ENCODE measurements at places on chromosomes 5 and 9. TPM values are rescaled to one million over a fixed set of nuclear protein-coding genes. Genes with fewer than 3 reads are reported as not detected.

The OR1J2 gene
- total RNA-seq: not detected

The UCK1 gene
- total RNA-seq: 47.6 TPM

The EPB41L4A gene
- 37.5 TPM for total RNA-seq

The JAKMIP2 gene
- 0.85 TPM for total RNA-seq

The RXFP3 gene
- not detected for total RNA-seq

The DRD1 gene
- total RNA-seq: 0.28 TPM

DNA sequence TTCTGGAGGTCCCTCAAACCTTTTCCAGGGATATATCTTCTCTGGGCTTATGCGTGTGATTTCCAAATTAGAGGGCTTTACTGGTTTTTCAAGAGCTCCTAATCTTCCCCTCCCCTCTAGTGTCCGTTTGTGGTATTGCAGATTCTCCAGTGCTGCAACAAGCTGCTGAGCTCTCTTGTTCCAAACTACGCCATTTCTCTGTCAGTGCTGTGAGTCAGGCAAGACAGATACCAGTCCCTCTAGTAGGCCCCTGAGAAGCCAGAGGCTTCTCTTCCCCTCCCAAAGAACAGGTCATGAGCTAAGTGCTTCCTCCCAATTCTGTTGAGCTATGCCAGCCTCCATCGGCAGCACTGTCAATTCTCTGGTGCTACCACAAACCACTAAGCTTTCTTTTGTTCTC, 149.5 kb downstream of the FANCC start:
- peak; percentile 40 for DNase-seq

DNA sequence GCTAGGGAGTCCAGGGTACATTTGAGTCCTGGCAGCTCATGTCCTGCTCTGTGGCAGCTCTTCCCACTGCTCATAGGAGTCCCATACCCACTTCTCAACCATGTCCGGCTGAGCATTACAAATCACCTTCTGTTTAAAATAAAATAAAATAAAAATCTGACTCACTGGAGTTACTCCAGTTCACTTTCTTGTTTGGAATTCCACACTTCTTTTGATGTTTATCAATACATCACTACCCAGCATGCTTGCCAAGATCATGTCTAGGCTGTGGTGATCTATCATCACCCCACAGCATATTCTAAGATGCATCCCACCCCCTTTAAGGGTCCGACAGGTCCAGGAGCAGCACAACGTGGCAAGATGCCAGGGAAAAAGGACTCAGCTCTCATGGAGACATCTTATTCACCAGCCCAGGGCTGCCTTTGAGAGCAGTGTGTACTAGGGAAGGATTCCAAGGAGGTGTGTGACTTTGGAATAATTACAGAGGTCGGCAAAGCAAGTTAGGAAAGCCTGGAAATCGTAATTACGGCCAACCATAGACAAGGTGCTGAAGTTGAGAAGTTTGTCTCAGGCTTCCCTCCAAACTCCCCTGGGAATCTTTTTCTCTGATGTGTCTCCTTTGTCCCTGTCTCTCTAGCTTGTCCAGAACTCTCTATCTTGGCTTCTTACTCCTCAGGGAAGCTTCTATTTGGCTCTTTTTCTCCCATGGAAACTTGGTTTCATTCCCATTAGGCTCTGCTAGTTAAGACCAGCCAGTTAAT, 111.4 kb upstream of the SLC1A3 start:
- DNase-seq: peak; percentile 65

DNA sequence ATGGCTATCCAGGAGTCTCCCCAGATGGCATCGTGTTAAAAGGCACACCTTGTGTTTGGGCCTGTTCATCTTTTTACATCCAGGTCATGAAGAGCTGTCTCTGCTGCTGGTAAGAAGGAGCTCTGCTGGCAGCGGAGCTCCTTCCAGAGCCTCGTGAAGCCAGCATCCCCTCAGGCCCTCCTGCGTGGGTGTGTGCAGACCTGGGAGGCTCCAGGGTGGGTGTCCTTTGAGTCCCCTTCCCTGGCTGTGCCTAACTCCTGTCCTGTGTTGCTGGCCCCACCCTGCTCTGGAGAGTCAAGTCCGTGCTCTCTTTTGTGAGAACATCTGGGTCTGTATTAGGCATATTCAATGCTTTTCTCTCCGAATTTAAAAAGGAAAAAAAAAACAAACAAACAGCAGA, 149.6 kb upstream of the IRX2 start:
- no peak for DNase-seq

DNA sequence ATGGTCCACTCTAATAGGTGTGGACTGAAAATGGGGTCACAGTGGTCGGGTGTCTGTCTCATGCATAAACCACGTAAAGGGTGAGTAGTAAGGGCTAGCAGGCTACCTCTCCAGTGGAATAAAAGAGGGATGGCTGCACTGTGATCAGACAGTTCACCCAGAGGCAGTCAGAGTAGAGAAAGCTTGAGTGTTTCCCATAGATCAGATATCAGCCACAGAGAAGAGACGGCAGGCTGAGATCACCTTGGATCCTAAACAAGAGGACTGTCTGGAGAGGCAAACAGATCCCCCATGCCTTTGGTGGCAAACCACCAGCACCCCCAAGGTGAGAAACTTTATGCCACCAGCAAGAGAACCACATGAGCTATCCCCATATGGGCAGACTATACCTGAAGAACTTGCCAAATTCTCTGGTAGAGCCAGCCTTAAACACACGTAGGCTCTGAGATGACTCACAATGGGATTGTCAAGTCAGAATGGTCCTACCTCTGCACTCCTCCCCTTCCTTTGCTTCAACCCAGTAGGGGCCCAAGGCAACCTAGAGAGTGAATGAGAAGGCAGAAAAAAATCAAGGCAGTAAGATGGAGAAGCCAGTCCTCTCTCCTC, 205.2 kb upstream of the MAP3K1 start:
- DNase-seq: no peak

DNA sequence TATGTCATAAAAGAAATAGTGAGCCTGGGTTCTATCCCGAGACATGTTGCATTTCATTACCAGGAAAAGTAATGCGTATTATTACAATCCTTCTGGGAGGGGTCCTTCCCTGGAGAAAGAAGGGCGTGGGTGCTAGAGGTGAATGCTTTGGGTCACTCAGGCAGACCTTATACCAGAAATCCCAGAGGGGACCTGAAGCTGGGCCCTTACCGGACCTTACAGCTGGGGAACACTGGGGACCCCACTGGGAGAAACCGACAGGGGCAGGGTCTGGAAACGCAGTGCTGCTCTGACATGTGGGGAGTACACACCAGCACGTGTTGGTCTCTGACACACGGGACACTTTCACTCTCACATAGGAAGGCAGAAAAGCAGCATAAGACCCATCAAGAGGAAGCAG, 71.3 kb downstream of the LMNB1 start:
- no peak for DNase-seq

DNA sequence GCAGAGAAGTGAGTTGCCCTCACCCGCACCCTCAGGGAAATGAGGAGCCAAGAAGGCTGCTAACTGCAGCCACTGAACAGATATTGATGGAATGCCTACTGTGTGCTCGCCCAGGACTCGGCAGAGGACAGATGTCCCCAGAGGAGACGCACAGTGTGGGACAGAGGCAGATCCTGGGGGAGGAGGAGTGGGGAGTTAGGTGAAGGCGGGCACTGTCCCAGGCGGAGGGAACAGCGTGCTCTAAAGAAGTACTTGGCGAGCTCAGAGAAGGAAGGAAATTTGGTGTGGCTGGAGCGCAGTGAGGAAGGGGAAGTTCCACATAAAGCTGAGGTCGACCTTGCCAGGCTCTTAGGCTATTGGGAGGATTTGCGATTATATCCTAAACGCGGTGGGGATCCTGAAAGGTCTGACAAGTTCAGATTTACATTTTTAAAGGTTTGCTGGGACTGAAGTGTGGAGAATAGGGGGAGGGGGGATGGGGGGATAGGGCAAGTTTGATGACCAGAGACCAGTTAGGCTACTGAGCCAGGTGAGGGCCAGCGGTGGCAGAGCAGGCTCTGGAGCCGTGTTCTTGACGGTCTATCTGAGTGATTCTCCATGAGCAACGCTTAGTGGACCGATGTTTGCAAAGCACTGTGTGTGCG, 23.6 kb upstream of the CERCAM start:
- peak; percentile 22 for DNase-seq

DNA sequence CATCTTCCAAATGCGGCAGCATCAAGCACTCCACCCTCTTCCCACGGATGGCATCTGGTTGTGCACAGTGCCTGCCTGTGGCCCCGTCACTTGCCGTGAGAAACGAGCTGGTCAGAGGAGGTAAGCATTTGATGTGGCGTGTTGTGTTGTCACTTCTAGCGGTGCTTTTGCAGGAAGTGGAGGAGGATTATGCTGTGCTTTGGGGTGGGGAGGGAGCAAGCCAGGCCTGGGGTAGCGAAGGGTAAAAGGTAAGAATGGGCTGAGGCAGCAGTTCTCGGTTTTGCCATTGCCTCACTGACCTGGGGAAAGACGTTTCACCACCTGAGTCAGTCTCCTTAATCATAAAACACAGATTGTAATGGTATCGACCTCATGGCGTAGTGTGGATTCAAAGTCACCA, 2.3 kb upstream of the POMT1 start:
- no peak for DNase-seq

GRCh38 chr5:178839319-178839704, 20.4 kb upstream of the ZNF354B start:
- peak; percentile 72 for DNase-seq

GRCh38 chr9:70060148-70060882, 16.7 kb downstream of the MAMDC2 start:
- DNase-seq: no peak

- peak; percentile 21 for DNase-seq
These were observed 559 bp downstream of the ROR2 start for GRCh38 chr9:91949392-91949945.

DNA sequence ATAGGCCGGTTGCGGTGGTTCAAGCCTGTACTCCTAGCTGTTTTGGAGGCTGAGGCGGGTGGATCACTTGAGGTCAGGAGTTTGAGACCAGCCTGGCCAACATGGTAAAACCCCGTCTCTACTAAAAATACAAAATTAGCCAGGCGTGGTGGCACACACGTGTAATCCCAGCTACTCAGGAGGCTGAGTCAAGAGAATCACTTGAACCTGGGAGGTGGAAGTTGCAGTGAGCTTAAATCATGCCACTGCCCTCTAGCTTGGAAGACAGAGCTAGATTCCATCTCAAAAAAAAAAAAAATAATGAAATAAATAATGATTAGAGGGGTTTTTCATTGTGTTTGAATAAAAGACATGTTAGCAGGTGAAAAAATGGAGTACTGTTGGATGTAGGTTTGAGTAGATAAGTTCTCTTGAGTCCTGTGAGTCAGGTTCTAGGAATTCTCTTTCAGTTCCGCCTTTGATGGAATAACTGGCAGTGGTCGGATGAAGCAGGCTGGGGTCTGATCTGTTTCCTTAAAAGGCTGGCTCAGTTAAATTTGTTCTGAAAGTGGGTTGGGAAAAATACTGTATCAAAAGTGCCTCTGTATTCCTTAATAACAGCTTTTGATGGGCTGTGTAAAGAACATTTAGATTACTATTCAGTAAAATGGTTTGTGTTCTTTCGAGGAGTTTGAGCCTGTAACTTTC, 73.2 kb downstream of the AOPEP start:
- DNase-seq: no peak

GRCh38 chr9:122402403-122402871, 31.6 kb downstream of the PTGS1 start:
- no peak for DNase-seq

- DNase-seq: no peak
These were observed 68.8 kb upstream of the GPR151 start for GRCh38 chr5:146584750-146585149.

DNA sequence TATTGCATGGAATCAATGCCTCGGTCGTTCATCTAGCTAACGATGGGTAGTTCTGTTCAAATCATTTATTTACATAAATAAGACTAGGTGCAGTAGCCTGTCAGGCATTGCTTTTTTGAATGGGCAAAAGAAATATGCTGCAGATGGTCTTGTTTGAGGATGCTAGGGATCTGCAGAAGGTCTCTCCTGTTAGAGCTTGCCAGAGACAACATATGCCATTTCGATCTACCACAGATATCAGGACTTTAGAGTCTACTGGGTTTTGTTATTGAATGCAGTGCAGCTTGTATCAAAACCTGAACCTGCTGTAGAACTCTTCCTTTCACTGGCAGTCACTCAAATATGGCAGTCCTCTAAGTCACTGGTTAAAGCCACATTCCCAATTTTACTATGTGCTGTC, 381.1 kb upstream of the CDH10 start:
- DNase-seq: no peak

- DNase-seq: no peak
These were observed 6.9 kb downstream of the YTHDC2 start for GRCh38 chr5:113520429-113520828.

DNA sequence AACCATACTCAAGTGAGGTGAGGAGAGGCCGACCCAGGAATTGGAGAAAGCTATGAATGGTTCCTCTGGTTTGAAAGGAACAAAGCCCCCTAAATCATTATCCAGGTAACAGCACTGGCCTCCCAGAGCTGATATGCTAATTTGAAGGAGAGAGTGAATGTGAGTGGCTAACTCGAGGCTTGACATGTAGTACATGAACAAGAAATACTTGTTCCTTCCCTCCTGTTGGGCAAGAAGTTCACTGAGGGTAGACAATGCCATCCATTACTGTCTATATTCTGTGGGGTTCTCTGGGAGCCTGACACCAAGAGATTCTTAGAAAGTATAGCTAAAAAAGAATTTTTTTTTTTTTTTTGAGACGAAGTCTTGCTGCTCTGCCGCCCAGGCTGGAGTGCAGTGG, 32.5 kb upstream of the ZNF354A start:
- DNase-seq: no peak
